ENCODE measurements at places on chromosomes 1 and 21.

GRCh38 chr1:85894651-85895050 lies 186.4 kb upstream of the ZNHIT6 start:
- peak; percentile 39 for DNase-seq

DNA sequence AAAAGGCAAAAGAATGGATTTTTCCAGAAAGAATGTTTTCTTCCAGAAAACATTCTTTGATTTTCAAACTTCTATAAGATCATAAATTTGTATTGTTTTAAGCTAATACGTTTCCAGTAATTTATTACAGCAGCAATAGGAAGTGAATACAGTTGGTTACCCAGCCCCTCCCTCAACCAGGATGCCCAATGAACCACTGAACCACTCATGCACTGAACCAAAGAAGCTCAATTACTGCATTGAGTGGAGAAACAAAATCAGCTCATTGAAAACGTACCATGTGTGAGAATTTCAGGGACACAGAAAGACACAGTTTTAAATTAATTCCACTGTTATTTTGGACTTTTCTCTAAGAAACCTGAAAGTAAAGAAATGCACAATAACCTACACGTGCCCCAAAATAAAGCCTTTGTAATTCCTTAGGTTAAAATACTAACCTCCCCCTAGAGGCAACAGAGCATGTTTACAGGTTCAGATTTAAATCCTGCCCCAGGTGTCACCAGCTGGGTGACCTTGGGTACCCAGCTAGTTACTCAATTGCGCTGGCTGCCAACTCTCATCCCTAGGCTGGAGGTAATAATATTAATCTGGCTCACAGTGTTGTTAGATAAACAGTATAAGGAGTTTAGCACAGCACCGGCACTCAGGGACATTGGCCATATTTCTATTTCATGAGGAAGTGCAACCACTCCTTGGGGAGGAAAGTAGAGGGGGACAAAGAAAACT lies 111.7 kb downstream of the NMNAT2 start:
- no peak for DNase-seq

- no peak for DNase-seq
Measured at GRCh38 chr21:39812983-39813382, 54.3 kb upstream of the PCP4 start.

DNA sequence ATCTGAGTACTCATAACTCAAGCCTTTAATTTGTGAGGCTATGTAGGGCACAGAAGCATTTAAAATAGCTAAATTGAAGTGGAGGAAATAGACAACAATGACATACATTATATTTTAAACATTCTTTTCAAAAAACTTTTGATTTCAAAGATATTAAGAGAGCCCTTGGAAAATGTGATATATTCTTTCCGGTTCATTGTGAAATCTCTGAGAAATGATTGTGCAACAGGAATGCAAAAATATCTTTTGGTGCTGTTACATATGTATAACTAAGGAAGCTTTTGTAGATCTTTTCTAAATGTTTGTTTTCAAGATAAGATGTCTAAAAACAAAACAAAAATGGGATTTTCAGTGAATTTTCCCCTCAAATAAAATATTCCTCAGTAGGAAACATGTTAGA lies 185.2 kb downstream of the LEPR start:
- no peak for DNase-seq

DNA sequence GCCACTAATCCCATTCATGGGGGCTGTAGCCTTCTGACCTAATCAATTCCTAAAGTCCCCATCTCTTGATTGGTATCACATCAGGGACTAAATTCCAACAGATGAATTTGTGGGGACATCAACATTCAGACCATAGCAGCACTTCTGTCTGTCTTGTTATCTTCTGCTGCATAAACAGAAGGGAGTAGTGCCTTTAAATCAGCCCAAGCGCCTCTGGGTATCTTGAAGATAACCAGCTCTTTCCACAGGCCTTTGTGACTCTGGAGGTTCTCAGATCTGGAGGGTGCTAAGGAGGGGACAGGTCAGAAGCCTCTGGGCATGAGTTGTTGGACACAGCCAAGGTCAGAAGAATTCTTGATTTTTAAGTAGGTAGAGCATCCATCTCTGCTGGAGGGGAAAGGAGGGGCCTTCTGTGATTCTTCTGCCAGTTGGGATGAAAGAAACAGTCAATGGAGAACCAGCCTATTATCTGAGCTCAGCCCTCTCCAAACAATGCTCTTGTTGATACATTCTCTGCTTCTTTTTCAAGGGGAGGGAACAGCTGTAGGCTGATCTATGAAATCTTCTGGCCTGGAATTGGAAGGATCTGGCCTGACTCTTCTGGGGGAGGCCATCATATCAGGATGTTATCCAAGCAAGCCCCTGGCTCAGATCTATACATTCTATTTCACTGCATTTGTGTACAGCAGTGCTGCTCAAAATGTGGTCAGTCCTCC lies 31.3 kb upstream of the LRIG2 start:
- no peak for DNase-seq

GRCh38 chr1:74584185-74584584 lies 71.8 kb upstream of the LRRC53 start:
- DNase-seq, result no peak

GRCh38 chr1:238953448-238954010 lies 432.8 kb upstream of the CHRM3 start:
- no peak for DNase-seq

- DNase-seq, result no peak
Measured at GRCh38 chr21:16058896-16059295, 329.1 kb downstream of the USP25 start.

- no peak for DNase-seq
Measured at GRCh38 chr1:115545096-115545720, 96.6 kb upstream of the VANGL1 start.

DNA sequence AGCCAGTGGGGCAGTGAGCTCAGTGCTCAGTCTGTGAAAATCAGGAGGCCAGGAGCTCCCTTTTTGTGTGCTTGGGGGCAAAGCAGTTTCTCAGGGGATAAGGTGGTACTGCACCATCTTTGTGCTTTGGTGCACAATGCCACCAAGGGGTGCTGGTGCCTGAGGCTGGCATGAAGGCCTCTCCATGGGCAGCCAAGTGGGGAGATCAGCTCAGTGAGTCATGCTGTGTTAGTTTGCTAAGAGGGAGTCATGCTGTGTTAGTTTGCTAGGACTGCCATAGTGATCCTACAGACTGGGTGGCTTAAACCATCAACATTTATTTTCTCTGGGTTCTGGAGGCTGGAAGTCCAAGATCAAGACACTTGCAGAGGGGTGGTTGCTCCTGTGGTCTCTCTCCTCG lies 428.1 kb downstream of the PRDM2 start:
- DNase-seq, result no peak

DNA sequence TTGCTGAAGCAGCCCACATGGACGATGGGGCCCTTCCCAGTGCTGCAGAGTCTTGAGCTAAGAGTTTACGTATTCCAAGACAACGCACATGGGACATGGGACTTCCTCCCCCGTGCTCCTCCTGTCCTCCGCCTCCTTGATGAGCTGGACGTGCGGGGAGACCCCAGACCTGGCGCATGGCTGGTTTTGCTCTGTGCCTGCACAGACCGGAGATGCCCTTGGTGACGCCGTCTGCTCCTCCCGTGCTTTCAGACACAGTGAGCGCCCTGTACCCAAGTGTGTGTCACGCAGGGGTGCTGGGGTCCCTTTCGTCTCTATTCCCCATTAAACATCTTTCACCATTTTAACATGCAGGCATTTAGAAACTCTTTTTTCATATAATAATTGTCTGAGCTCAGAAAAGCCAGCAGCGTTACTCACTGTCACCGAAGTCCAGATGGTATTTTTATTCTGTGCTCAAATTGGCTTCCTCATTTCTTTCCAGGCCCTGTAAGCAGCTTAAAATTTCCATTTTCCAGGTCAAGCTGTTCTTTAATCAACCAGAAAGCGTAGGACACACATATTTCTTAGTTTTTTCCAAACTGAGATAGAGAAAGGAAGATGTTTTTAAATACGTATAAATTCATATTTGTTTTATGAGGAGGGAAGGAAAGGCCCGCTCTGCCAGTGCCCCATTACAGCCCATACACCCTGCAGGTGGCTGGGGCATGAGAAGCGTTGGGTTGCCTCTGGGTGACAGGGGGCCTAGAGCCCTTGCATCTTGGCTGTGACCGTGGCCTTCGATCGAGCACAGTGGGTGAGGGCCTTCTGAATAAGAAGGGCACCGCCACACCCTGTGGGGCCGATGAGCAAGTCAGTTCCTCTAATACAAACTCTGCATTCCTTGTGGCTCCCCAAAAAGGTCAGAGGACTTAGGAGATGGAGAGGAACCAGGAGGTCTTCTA lies 17.9 kb upstream of the ZBTB21 start:
- DNase-seq, result peak; percentile 89

Data from WERI-Rb-1 (cell line).